Activated T-cell treated with anti-CD3 and anti-CD28 coated beads for 1 hour (primary cell): ENCODE measurements at places on chromosomes 16 and 17.

DNA sequence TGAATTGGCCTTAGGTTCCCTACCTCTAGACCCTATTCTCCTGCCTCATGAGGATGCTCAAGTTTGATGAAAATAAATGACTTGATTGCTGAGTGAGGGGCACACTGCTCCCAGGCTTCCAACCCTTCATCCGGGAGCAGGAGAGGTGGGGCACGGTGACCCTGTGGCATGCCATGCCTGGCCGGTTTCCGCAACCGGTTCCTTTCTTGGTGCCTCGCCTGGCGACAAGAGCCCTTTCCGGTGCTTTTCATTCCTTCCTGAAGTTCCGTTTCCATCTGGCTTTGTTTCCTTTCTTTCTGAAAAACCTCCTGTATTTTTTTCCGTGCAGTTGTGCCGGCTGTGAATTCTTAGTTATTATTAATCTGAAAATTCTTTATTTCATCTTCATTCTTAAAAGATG lies 27.7 kb downstream of the CRAMP1 start:
- DNase-seq = no peak

- DNase-seq = no peak
Measured at GRCh38 chr17:39603304-39604016, 4.3 kb downstream of the NEUROD2 start.

DNA sequence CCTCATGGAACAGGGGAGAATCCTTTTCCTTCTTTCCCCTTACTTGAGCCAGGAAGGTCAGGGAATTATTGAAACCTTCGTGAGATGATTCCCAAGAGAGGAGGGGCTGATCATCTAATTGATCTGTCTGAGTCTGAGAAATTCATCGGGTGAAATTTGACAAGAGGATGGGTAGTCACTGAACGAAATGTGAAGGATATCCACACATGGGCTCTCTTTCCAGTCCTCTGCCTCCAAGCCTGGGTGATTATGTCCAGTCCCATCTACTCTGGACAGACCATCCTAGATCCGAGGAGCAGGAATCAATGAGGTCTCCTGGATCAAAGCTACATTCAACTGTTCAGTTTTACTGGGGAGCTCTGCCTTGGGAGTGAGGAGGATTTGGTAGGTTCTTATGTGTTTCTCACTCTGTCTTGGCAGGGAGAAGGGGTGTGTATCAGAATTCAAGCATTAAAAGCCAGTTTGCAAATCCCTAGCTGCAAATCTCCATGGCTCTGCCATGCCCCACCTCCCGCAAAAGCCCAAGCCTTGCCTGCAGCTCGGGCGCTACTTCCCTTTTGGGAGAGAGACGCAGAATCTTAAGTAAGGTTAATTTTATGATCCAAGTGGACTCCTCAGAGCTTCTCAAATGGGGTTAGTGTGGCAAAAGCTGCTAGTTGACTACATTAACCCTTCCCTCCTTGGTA lies 47.1 kb upstream of the TEKT3 start:
- no peak for DNase-seq

DNA sequence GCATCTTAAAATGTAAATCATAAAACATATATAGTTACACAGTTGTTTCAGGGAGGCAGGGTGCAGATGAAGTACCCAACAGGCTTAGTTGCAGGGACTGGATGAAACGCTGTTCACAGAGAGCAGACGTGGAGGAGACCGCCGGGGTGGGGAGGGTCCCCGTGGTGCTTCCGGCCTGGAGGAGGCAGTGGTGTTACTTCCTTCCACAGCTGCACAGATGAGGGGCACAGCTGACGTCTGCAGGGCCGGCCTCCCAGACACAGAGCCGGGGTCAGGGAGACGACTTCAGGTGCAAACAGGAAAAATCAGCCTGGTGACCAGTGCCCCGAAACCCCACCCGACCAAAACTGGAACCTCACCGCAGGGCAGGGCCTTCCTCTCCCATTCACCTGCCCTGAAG lies 17.1 kb downstream of the SPIRE2 start:
- no peak for DNase-seq

DNA sequence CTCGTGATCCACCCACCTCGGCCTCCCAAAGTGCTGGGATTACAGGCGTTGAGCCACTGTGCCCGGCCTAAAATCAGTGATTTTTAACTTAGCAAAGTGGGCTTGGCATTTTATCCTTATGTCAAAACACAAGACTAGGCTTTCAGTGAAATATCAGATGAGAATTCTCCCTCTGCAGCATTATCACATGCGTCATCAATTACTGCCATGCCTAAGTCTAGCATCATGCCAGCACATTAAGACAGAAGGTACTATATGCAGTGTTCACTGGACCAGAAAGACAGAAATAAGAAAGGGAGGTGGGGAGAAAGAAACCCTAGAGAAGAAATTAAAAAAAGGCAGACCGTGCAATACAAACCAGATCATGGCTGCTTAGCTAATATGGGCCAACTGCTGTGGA lies 29.8 kb downstream of the GPATCH8 start:
- DNase-seq = no peak

- no peak for DNase-seq
Measured at GRCh38 chr16:3183445-3184139, 4.4 kb upstream of the OR1F1 start.

GRCh38 chr17:60745544-60745943 lies 67.9 kb downstream of the BCAS3 start:
- no peak for DNase-seq

DNA sequence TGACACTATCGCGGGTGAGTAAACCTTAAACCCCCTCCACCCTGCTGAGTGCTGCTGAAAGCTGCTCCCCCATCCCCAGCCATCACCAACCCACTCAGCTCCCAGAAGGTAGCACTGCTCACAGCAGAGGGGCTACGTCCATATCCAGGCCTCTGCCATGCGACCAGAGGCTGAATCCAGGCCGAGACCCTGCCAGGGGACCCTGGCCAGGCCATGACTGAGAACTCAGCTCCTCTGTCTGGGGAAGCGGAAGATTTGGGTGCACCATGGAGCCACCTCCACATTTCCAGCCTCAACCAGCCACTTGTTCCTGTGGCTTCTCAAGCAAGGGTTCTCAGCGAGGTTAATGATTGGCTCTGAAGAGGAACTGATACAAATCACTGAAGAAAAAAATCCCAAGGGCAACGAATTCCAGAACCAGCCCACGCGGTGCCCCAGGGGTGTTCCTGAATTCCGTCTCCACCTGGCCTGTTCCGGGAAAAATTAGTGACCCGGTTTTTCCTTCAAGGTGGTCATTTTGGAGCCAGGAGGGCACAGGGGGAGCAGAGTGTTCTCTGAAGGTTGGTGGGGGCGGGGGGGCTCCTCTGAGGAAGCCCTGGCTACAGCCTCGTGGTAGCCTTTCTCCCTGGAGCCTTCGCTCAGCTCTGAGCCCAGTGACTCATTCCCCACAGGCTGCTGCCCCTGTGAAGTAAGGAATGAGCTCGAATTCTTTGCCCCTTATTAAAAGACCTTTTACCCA lies 9.3 kb upstream of the SLC16A5 start:
- DNase-seq = no peak

DNA sequence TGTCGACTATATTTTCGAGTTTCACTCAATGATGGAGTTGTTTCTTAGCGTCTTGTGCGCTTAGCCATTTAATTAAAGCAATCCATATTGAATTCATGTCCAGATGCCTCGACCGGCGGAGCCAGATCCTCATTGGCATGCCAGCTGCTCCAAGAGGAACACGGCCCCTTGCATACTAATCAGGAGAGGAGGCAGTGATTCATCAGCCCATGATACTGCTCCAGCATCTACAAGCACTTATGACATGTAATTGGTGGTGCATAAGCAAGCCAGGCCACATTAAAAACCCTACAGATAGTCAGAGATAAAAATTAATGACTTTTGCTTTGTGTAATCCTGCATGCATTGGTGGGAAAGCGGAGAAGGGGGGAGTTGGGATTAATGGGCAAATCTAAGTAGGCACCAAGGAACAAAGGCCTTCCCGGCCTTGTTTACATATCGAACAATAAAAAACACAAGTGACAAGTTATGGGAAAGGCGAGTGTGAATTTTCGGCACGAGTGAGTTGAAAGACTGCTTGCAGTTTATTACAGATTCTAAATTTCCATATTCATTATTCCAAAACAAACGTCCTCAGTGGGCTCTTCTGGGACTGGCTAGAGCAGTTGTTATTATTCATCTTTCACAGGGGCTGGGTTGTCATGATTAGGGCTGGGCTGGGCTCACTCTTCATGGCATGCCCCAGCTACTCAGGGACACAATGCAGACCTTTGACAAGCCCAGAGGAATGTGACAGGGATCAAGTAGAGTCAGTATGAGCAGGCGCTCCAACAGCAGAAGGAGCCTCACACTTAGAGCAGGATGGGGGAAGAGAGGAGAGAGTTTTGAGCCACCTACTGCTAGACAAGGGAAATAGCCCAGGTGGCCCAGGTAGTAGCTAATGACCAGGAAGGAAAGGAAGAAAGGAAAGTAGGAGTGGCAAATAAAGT lies 281.7 kb upstream of the ZFHX3 start:
- no peak for DNase-seq

DNA sequence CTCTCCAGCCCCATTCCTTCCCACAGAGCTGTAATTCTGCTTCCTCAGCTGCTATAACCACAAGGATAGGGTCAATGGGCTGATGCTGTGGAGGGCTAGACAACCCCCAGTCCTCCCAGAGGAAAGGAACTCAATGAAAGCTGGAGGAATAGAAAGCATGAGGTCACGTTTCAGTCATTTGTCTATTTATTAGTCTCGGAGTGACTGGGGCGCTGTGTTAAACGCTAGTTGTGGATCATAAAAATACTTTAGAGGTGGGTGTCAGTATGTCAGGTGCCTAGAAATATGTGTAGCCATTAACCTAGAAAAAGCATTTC lies 787 bp upstream of the CCL3L1 start:
- no peak for DNase-seq

DNA sequence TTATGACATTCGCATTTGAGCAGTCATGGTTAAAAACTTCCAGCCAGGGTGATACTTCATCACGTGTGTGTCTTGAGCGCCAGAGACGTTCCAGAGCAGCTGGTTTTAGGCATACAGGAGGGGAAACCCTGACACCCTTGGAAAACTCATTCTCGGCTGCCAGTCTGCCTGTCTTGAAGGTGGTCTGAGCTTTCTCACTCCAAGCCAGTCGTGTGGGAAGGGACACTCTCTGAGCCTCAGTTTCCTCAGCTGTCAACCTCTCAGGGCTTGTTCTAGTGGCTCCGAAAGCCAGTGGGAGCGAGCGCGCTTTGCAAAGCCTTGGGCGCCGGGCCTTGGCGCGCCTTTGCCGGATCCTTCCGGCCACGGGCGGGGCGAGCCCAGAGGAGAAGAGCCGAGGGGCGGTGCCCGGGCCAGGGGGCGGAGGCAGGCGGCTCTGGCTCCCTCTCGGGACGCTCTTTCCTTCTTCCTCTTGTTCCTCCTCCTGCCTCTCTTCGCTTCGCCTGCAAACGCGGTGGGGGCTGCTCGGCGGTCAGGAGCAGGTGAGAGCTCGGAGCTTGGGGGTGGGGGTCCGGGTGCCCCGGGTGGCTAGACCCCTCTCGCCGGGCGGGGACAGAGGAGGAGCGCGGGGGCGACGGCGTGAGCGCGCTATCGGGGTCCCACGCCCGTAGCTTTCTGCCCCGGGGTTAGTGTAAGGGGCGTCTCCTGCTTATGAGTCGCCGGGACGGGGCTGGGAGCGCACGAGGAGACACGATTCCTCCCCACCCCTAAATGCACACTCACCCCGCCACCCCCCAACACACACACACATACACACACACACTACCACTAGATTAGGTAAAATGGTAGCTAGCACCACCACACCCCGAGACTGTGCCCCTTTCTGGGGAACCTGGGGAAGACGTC lies at the start of gene LDAF1:
Gene LDAF1 (plus strand): TSS at position 467 of the 903 bp plus-strand sequence. CDS start 2,509 bp downstream, outside the sequence.
- DNase-seq = peak; percentile 69

GRCh38 chr16:30349675-30350074 lies 5.4 kb downstream of the CD2BP2 start:
- no peak for DNase-seq

DNA sequence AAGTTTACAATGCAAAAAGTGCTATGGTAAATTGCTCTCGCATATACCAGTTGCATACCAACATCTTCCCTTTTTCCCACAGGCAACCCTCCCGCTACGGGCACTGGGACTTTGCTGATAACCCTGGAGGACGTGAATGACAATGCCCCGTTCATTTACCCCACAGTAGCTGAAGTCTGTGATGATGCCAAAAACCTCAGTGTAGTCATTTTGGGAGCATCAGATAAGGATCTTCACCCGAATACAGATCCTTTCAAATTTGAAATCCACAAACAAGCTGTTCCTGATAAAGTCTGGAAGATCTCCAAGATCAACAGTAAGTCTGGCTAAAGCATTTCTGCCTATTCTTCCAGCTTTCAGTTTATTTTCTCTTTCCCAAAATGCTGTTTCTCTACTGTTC lies 27.9 kb upstream of the HSBP1 start:
- DNase-seq = no peak

DNA sequence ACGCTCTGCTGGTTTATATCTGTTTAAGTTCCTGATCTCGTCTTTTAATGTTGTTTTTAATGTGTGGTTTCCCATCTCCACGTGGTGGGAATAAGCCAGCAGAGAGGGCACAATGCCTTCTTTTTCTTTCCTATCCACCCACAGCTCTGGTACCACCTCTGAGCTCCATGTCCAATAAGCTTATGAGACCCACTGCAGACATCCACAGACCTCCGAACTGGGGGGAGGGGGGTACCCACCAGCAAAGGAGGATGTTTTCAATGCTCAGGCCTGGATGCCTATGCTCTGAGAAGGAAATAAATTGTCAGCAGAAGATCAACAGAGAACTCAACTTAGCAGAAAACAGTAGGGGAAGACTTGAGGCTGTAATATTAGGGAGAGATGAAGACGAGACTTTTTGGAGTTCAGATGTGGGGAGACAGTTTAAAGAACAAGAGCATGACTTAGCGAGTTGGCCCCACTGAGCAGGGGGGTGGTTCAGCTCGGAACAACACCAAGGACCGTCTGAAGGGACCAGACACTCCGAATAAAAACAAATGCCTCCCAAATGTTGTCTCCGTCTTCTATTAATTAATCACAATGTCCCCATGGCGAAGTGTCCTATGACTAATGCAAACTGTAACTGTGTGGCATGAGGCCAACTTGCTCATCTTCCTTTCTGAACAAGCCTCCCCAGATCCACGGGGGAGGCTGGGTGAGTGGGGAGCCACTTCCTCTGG lies 62.7 kb downstream of the GAS7 start:
- no peak for DNase-seq

DNA sequence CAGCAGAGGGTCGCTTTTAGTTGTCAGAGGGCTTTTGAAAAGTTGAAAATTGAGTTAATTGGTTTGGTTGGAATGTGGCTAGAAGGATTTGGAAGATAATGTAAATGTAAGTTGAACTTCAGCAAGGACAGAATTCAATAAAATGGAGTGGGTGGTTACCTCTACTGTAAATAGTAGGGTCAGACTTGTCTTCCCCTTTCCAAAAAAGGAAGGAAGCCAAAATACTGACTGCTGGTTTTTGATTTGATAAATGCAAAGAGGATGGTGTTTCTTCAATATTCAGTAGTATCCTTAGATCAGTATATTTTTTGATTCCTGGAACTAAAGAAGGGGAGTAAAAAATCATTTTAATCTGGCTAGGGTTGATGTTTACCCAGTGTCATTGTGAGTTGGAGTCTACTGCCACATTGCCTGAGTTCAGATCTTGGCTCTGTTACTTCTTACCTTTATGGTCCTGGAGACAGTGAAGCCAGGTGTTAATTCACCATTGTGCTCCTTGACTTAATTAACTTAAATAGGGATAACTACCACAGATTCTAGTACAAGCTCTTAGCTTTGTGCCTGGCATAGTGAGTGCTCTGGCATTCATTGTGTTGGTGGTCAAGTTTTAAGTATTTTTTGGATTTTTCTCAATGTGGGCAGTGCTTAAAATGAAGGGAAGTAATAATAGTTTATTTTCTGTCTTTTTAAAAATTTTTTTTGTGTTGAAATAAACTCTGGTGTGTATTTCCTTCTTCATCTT lies 4.4 kb downstream of the HAPSTR1 start:
- DNase-seq = no peak
